RCC 7860 (cell line): ENCODE measurements at places on chromosomes 5 and 9.

GRCh38 chr5:138661291-138661960, 86.2 kb upstream of the HSPA9 start:
- DNase-seq = no peak

DNA sequence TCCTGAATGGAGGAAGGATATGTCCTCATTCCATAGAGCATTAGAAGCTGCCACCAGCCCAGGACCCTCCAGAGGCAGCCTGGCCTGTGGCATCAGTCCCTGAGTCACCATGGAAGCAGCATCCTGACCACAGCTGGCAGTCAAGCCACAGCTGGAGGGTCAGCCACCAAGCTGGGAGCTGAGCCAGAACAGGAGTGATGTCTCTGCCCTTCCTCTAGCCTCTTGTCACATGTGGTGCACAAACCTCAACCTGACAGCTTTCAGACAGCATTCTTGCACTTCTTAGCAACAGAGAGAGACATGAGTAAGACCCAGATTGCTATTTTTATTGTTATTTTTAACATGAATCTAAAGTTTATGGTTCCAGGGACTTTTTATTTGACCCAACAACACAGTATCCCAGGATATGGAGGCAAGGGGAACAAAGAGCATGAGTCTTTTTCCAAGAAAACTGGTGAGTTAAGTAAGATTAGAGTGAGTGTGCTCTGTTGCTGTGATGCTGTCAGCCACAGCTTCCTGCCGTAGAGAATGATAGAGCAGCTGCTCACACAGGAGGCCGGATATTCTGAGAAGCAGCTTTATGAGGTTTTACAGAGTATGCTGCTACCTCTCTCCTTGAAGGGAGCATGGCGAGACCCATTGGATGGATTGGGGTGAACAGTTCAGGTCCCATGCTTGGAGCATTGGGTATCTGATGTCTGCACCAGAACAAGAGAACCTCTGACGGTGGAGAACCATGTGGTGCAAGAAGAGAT, 13.0 kb upstream of the CYFIP2 start:
- peak; percentile 9 for DNase-seq

GRCh38 chr5:67903656-67904055, 311.9 kb upstream of the PIK3R1 start:
- DNase-seq = no peak

DNA sequence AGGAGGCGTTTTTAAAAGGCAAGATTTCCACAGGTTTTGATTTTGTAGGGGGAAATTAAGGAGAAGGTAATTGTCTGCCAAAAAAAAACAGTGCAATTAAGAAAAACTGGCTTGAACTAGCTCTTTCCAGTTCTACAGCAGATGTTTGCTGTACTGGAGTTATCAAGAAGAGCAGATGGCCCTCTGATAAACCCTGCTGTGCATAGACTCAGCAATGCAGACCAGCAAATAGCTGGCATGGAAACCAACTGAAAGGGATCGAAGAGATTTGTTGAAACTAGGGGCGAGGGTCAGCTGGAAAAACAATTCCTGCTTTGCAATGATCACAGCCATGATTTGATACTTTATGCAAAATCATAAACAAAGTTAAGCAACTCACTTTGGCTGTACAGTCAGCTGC, 17.8 kb upstream of the BHMT start:
- DNase-seq = no peak

DNA sequence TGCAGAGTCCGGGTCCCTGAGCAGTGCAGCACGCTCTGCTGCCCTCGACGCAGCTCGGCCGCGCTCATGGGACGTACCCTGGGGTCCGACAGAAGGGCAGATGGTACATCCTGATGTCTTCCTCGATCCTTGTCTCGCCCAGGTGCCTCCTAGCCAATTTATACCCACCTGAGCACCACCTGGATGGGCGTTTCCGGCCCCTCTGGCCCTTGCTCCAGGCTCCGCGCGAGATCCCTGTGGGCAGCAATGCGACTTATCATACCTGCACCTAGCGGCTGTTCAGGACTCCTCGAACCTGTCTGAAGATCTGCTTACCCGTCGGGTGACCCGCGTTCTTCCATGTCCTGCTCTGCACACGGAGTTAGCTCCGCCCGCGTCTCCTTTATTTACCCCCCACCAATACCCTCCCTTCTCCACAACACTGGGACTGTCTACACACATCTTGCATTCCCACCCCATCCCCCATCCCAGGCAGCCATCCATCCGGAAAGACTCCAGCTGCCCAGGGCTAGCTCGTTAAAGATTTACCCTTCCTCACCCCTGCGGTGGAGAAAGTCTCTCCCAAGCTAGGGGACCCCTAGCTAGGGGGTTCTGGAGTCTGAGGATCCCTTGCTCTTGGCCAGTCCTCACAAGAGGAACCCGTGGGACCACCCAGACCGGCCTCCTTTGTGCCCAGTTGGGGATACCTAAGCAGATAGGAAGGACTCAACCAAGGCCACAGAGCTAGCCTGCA, at the start of gene KIF12:
Gene KIF12, minus strand, starts transcription at position 357 of the 733 bp plus-strand sequence. Its CDS starts 16 bp downstream, at position 341.
- DNase-seq = peak; percentile 85

DNA sequence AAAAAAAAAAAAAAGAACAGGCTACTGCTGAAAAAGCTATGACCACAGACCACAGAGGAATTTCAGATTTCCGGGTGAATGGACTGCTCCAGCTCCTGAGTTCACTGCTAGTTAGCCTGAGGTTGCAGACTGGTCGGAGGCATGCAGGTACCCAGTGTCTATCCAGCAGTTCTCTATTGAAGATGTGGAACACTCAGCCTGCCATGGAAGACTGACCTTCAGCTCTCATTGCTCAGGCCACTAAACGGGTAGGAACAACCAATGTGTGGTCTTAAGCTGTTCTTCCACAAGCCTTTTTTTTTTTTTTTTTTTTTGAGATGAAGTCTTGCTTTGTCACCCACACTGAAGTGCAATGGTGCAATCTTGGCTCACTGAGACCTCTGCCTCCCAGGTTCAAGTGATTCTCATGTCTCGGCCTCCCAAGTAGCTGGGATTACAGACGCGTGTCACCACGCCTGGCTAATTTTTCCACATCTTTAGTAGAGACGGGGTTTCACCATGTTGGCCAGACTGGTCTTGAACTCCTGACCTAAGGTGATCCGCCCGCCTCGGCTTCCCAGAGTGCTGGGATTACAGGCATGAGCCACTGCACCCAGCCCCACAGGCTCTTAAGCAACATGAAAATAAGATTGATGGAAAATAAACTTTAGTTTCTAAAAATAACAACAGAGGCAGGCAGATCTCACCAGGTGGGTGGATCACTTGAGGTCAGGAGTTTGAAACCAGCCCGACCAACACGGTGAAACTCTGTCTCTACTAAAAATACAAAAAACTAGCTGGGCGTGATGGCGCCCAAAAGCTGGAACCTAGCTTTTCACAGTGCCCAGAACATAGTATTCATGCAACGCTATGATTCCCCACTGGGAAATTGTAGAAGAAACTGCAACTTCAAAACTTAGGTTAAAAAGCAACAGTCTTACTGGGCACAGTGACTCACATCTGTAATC, 20.0 kb upstream of the NPM1 start:
- DNase-seq = peak; percentile 92

DNA sequence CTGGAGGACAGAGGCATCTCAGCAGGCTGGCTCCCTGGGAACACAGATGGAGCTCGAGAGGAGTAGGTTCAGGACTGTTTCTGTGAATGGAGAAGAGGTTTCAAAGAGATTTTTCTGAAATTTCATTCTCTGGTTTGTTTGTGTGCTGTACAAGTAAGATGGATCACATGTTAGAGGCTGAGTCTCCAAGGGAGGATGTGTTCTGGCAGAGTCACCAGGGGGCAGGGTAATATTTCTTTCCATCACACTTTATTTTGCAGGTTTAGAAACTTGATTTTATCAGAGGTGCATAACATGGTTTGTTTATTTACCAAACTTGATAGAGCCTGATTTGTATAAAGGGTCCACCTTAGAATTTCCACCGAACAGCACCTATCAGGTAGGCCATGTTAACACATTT, 69.2 kb upstream of the ARL15 start:
- no peak for DNase-seq

DNA sequence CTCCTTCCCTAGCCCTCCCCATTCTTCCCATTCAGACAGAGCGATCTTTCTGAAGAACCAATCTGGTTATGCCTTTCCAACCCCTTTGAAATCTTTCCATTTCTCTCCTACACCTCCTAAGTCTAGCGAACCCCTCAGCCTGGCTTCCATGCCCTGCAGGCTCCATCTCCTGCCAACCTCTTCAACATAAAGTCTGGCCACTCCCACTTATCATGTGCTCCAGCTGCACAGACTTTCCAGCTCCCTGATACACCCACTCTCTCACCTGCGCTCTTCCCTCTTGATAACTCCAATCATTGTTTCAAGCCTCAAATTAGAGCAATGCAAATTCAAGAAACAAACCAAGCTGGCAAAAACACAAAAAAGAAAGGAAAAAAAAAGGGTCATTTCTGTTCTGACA, 3.8 kb upstream of the ORM1 start:
- DNase-seq = no peak

GRCh38 chr9:37309136-37309535, 113.4 kb upstream of the GRHPR start:
- DNase-seq = no peak

DNA sequence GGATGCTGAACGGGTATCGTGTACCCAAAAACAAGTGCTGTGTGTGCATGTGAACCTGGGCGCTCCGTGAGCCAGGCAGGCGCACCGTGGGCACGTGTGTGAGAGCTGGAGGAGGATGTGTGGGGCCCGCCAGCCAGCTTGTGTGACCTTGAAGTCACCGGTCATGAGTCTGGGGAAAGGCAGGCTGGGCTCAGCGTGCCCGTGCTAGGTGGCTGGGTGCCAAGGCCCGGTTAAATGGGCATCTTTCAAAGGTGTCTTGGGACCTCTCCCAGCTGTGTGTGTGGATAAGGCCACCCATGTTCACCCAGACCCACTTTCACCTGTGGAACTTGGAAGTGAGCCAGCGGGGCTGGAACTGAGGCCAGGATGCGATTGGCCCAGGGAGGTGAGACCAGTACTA, 3.4 kb downstream of the KCNT1 start:
- DNase-seq = no peak

DNA sequence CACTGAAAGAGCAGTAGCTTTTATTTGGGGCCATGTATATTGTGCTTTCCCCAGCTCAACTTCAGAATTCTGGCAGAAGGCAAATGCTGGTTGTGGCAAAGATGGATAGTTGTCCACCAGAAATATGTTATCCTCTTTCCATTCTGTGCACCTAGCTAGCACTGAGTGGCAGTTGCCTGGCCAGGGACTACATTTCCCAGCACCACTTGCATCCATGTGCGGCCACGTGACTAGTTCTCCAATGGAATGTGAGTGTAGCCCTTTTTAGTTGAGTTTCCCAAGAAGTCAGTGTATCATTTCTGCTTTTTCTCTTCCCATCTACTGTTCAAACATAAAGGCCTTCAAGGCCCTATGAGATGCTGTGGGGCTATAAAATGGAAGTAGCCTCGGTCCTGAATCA, 354.0 kb upstream of the CLINT1 start:
- no peak for DNase-seq

- DNase-seq = no peak
These were observed 104.8 kb downstream of the GABBR2 start for GRCh38 chr9:98603821-98604383.

DNA sequence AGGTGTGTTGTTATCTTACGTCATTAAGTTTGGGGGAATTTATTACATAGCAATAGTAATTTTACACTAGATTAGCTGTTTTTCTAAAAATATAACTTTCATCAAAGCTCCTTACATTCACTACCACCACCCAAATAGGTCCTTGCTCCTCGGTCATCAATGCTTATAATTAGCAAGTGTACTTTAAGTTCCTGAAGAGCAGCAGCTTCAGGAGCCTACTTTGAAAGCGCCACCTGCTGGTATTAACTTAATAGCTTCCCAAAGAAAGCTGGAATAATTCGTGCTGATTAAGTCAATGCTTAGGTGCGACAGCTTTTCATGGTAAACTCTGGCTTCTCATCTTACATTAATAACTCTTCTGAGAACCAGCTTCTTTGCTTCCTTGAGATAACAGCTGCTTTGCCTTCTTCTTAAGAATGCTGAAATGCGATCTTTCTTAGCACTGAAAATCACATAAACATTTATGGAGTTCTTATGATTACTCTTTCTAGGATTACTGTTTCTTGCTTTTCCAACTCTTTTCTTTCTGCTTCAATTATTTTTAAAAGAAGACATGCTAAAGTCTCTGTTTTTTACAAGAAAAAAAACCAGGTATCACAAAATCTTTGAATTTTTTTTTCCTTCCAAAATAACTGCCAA, 10.0 kb upstream of the C5 start:
- no peak for DNase-seq

GRCh38 chr5:127838661-127839060, 135.5 kb downstream of the CCDC192 start:
- DNase-seq = peak; percentile 49

DNA sequence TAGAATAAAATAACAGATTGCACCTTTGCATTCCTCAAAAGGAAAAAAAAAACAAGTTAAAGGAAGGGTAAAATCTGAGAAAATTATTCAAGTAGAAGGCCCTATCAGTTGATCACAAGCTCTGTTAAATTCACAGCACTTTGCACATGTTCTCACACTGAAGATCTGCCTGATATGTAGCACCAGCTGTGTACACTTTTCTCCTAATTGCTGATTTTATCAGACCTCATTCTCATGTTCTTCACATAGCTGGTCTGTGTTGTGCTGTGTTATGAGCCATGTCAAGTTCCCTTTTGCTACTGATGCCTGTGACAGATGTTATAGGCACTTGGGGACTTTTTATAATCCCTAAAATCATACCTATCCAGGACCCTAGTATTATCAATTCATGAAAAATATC, 390.4 kb upstream of the PRR16 start:
- no peak for DNase-seq

- no peak for DNase-seq
These were observed 153.8 kb upstream of the CYLC2 start for GRCh38 chr9:102841376-102841775.

GRCh38 chr5:89346573-89346972, 463.6 kb upstream of the MEF2C start:
- no peak for DNase-seq

DNA sequence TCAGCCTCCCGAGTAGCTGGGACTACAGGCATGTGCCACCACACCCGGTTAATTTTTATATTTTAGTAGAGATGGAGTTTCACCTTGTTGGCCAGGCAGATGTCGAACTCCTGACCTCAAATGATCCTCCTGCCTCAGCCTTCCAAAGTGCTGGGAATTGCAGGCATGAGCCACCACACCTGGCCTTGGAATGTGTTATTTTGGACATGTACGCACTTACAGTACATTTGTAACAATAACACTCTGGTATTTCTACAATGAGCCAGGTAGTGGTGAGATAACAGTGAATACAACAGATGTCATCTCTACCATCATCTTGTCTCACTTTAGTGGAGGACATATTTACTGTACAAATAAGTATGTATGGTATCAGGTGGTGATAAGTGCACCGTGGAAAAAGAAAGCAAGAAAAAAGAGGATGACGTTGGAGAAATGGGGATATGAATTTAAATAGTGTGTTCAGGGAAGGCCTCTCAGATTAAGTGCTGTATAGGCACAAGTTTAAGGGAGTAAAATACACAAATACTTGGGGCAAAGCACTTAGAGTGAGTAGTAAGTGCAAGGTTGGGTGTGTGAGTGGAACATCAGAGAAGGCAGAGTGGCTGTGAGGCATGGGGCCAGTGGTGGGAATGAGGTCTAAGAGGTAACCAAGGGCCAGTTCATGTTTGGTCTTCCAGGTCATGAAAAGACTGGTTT, 100.1 kb downstream of the CDC42SE2 start:
- DNase-seq = no peak

- DNase-seq = no peak
These were observed 532.2 kb upstream of the SGCD start for GRCh38 chr5:155794795-155795194.

GRCh38 chr9:127106466-127106855, 16.0 kb downstream of the ANGPTL2 start:
- no peak for DNase-seq

- DNase-seq = no peak
These were observed 275.6 kb downstream of the IRX2 start for GRCh38 chr5:2475902-2476301.

- DNase-seq = no peak
These were observed 68.2 kb upstream of the APC start for GRCh38 chr5:112669328-112669963.
